Endodermal cell (in vitro differentiated cells): ENCODE measurements at places on chromosomes 7 and 10.

DNA sequence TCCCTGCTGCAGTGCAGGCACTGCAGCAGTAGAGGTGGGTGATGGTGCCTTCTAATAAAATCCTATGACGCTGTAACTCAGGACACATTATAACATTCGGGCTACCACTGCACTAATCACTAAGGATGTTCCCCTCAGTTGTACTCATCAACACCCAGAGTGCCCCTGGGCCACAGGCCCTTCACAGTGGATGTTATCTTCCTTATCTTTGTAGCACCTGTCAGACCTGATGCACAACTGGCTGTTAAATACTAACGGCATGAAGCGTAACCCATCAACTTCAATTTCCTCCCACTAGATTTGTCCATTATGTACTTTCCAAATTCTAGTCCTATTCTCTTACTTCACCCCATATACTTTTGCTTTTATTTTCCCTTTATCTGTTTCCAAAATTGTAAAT lies 66.3 kb downstream of the PARD3 start:
- no peak for DNase-seq

DNA sequence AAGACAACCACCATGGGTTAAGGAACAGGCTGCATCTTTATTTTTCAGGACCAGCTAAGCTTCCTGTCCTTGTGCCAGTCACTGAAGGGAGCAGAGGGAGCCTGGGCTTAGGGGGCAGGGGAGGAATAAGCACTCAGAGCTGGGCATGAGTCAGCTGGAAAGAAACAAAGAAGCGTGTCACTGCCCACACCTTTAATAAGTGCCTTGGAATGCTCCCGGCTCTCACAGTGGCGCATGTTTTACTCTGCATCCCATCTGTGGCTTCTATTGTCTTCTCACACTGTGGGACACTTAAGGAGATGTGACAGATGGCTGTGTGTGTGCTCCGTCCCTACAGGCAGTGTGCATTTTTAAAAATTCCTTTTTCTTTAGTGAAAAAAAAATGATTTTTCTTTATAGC lies 71.7 kb downstream of the MTURN start:
- DNase-seq, result no peak

DNA sequence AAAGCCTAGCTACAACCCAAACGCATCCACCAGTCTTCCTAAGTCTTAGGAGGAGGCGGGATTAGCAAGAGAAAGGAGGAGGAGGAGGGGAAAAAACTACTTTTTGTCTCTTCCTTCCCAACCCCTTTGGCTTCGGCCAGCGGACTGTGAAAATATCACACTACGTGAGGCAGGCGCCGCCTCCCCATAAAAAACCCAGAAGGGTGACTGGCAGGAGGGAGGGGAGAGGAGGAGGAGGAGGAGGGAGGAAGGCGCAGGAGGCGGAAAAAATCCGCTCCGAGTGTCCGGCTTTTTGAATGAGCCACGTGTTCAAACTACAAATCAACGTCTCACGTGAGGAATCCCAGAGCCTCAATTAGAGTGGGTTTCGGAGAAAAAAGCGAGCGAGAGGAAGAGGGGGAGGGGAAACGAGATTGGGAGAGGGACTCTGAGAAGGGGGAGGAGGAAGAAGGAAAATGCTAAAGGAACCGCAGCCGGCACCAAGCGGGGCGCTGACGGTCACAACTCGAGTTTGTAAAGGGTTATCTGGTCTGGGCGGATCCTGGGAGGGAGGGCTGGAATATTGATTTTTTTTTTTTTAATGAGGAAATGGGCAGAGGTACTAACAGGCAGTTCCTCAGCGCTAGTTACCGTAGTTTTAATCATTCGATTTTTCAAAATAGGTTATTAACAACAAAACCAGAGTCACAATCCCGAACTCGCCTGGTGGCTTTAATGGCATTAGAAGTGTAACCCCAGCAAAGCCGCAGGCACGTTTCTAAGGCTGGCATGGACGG lies at the start of gene IGF2BP3:
IGF2BP3 (minus strand) TSS at position 162 of the 776 bp plus-strand sequence. CDS start 381 bp downstream, outside the sequence.
- peak; percentile 95 for DNase-seq

DNA sequence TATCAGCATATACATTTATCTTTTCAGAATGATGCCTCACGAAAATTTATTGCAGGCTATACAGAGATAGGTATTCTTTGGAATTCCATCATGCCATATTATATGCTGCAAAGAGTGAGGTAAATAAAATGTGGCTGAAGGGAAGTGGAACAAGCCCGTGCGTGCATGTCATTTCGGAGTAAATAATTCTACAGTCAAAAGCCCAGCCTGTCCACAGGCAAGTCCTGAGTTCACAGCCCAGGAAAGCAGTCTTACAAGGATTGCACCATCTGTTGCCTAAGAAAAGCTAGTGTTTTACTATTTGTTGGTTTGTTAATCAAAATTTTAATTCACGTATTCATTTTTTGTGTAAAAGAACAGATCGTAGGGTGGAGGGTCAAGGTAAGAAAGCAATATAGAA lies 292.4 kb upstream of the AKR1E2 start:
- DNase-seq, result no peak

DNA sequence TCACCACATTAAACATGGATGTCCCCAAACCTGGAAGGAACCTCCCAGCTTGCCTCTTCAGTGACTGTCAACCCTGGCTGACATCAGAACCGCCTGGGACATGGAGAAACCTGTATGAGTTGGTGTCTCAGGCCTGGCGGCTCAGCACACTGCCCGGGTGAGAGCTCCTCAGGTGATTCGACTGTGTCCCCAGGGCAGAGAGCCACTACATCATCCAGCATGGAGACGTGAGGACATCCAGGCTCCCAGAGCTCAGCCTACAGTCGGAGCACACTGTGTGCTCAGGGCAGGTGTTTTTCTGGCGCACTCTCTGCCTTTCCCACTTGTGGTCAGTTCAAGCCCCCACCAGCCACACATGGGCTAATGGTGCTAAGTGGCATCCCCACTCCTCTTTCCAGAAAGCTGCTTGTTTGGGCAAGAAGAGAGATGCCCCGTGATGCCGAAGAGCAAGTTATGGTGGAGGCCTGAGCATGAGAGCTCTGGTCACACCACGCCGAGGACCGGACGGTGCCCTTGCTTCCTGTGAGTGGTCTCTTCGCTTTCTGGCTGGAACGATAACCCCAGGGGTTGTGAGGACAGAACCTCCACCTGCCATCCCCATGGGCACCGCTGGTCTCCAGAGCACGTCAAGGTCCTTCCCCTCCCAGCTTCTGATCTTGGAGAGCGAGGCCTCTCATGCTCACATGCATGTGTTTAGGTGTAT lies 38.5 kb downstream of the AMZ1 start:
- DNase-seq, result peak; percentile 37

- peak; percentile 60 for DNase-seq
Measured at GRCh38 chr7:90595342-90595800, 750 bp upstream of the CDK14 start.

DNA sequence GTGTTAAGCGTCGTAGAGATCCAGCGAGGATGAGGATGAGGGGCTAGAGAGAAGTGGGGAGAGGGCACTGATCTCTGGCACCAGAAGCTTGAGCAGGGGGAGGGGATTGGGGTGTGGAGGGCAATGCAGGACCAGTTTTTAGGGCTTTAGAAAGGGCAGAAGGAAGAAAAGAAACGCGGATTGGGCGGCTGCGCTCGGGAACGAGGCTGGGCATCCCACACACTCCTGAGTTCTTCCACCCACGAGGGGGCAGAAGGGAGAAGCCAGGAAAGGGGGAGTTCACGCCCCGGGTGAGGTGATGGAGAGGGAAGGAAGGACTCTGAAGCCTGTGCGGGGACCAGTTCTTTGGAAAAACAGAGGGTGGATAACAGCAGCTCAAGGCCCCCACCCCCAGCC lies 6.1 kb upstream of the VGF start:
- peak; percentile 49 for DNase-seq
